SW 1271 (cell line): ENCODE measurements at places on chromosomes 16 and 17.

GRCh38 chr17:49798182-49798581 lies 9.7 kb downstream of the KAT7 start:
- DNase-seq, result no peak

DNA sequence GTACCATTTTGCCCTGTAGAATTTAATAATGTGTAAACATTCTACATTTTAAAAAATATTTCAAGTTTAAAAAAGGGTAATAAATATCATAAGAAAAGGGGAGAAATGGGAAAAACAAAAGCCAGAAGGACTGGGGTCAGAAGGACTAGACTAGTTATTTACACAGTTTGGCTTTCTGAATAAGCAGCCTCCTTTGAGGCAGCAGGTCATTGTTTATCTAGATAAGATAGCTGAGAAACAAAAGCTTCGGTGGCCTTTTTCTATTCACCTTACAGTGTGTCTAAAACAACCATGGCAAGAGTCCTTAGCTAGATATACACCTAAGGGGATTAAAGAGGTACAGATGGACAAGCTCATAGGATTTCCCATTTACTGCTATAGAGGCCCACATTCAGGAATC lies 396.5 kb upstream of the PMFBP1 start:
- DNase-seq, result no peak

DNA sequence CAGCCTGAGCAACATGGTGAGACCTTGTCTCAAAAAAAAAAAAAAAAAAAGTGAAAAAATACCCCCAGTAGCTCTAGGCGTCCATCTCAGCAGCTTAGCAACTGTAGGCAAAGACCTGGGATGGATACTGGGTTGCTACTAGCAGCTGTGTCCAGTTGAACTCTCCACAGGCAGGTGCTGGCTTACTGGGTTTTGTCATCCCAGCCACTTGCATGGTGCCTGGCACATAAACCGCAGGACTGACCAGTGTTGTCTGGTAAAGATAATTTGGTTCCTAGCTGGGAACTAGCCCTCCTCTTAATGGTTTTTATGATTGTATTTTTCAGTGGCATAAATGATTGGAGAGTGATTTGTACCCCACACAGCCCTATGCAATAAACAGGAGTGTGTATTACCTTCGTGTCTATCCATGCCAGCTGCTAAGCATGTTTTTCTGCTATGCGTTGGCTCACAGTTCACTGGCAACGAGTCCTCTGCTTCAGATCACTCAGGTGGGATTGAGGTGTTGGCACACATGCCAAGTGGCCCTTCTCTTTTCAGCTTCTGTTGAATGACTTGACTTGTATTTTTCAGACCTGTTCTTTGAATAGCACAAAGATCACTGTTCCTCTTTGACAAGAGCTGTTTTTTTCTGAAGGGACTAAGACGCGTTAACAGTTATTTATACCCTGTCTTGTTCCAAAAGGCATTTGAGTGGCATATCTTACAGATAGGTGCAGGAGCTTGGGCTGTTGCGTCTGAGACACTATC lies 352.9 kb downstream of the SNX29 start:
- no peak for DNase-seq

DNA sequence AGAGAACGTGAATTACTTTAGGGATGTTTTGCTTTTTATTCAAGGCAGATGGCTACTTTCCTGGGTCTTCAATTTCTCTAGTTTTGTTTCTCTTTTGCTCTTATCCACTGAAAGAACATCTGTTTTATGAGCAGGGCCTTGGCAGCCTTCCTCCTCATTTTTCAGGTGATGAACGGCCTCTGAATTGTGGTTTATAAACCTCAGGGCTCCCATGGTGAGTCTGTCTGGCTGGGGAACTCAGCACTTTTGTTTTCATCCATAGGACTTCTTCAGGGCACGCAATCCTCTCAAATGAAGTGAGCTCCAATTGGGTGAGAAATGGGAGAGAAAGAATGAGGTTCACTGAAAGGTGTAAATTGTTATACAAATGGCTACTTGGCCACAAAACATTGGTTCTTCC lies 186.4 kb upstream of the ERCC4 start:
- no peak for DNase-seq

GRCh38 chr16:19907161-19907992 lies 22.7 kb upstream of the GPRC5B start:
- DNase-seq, result peak; percentile 50

- peak; percentile 9 for DNase-seq
These were observed 773 bp downstream of the BLTP2 start for GRCh38 chr17:28643983-28644786.

GRCh38 chr17:17398943-17399926 lies 77.6 kb upstream of the MED9 start:
- DNase-seq, result no peak

DNA sequence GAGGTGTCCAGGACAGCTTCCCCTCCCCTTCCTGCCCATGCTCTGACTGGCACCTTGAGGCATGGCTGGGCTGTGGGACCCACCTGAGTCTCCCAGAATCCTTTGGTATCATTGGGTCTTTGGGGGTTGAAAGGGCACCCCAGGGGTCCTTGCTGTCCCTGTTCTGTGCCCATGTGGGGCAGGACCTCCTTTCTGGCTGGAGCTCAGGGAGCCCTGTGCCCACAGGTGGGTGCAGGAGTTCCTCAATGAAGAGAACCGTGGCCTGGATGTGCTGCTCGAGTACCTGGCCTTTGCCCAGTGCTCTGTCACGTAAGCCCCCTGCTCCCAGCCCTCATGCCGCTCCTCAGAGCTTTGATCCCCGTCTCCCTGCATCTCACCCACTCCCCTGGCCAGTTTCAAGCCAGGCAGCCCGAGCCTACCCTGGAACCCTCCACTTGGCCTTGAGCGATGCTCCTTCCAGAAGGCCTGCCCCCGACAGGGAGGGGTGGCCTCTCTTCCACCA lies 11.8 kb downstream of the FMNL1 start:
- no peak for DNase-seq

DNA sequence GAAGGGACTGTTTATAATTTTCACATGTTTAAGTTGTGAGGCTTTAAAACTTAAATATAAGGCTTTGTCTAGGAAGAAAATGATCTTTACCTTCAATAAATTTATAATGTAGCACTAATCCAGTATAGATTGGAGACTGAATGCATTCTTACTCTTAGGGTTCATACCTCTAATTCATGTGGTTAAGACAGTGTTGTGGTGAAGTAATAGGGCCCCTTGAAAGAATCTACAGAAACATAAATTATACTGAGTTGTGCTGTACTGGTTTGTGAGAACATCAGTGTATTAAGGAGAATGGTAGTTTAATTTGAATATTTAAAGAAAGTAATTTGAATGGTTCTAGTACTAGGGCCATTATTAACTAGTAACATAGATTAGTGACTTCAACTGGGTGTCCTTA lies 13.7 kb downstream of the HAPSTR1 start:
- DNase-seq, result no peak

GRCh38 chr16:88842308-88842756 lies 14.4 kb downstream of the GALNS start:
- DNase-seq, result no peak

DNA sequence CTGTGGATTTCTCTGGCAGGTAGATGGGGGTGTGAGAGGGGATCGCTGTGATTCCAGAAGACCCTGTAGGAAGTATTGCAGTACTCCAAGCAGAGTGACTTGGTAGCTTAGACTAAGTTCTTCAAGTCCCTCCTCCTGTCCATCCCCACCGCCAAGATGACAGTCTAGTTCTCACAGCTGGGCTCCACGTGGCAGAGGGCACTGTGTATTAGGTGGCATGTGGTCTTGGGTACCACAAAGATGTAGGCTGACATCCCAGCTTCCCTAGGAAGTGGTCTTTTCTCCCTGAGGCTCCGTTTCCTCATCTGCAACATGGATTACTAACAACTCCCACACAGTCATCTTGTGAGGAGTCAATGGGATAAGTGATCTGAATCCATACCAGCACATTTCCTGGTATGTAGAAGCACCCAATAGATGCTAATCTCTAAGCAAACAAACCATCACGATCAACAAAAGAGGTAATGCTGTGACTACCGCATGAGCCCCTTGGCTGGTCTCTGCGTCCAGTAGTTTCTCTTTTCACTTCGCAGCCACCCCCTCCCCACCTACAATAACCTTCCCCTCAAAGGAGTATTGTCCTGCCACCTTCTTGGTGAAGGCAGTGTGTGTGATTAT lies 349.1 kb upstream of the EEF2KMT start:
- DNase-seq, result no peak

GRCh38 chr17:29331075-29331707 lies 37.2 kb upstream of the NUFIP2 start:
- DNase-seq, result no peak

DNA sequence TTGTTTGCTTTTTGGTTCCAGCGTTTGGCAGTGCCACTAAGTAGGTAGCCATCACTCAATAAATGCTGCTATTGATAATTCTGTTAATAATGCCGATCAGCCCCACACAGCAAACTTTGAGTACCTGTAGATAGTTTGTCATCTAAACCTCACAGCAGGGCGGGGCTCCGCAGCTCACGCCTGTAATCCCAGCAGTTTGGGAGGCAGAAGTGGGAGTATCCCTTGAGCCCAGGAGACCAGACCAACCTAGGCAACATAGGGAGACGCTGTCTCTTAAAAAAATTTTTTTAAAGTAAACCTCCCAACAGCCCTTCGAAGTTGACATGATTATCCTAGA lies 1.6 kb downstream of the BFAR start:
- no peak for DNase-seq

GRCh38 chr16:17364319-17365210 lies 106.2 kb downstream of the XYLT1 start:
- no peak for DNase-seq

DNA sequence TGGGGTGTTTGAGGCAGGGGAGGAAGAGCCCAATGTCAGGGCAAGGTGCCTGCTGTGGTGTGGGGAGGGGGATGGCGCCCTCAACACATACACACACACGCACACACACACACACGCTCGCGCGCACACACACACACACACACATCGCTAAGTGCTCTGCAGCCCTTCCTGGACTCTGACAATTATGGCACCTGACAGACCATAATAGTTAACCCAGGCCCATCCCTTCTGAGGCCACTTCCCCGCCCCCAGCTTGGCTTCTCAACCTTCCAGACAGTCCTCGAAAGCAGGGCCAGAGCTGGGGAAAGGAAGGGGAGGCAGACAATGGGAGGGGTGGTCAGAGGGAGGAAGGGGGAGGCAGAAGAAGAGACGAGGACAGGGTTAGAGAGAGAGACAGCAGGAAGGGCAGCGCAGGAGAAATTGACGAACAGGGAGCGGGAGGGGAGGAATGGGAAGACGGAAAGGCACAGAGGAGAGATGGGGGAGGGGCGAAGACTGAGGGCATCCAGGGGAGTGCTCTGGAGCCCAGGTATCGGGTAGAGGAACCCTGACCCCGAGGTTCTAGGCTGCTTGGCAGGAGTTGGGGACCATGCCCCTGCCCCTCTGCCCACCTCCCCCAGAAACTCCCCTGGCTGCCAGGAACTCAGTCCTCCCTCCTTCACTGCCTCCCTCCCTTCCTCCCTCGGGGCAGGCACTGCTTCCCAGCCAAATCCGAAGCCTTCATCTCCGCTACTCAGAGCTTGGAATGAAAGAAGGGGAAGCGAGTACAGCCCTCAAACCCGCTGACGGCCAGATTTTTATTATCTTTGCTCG lies 4.0 kb downstream of the SRCIN1 start:
- DNase-seq, result no peak

- no peak for DNase-seq
These were observed 97.1 kb upstream of the AKTIP start for GRCh38 chr16:53600126-53600525.

- no peak for DNase-seq
These were observed at the start of gene SERPINF2 for GRCh38 chr17:1742371-1743087. SERPINF2 (plus strand) TSS chr17:1742871; CDS start chr17:1744996, 2,125 bp downstream.

GRCh38 chr16:85629326-85629725 lies 16.2 kb downstream of the GSE1 start:
- no peak for DNase-seq

DNA sequence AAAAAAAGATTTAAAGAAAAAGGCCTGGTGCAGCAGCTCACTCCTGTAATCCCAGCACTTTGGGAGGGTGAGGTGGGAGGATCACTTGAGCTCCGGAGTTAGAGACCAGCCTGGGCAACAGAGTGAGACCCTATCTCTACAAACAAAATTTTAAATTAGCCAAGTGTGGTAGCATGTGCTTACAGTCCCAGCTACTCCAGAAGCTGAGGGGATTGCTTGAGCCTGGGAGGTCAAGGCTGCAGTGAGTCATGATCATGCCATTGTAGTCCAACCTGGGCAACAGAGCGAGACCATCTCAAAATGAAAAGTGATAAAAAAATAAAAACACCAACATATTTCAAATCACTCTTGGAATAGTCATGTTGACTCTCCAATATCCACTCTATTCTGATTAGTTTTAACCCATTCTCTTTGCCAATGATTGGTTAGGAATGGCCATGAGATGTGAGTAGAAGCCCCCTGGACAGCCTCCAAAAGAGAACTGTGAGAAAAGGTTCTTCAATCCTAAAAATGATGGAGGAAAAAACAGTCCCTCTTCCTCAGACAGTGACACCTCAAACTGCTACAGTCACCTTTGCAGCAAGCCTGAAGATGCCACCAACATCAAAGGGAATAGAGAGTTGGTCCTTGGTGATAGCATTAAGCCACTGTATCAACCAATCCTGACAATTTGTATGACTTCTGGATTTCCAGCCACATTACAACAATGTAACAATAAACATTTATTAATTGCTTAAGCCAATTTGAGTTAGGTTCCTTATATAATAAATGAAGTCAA lies 2.9 kb upstream of the KANSL1 start:
- no peak for DNase-seq

GRCh38 chr16:87918338-87918737 lies 18.0 kb downstream of the CA5A start:
- no peak for DNase-seq

DNA sequence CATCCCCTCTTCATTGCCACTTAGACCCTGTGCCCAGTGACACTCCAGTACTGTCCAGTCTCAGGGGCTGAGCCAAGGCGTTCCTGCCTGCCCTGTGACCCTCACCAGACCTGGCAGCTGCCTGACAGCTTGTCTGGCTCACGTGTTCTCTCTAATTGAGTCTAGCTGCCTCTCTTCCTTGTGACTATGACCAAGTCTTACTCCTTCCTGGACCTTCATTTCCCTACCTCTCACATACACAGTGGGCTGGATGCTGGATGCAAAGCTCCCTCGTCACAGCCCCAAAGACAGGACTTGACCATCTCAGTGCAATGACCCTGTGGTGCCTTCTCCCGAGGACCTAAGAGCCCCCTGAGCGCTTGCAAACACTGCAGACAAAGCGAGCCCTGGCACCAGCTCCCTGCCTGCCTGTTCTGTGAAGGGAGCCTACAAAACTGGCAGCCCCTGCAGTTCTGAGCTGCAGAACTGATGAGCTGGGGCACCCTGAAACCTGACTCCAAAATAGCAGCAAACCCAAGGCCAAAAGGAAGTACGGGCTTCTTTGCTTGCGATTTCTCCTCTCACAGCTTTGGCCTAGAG lies 1.7 kb downstream of the DEXI start:
- no peak for DNase-seq
